ENCODE measurements at places on chromosomes 1 and 21. TPM values are rescaled to one million over a fixed set of nuclear protein-coding genes. Genes with fewer than 3 reads are reported as not detected.

Gene TIE1
- not detected for total RNA-seq

Gene RIT1
- total RNA-seq, result 33.9 TPM

Gene BRINP2
- total RNA-seq, result 0.72 TPM

Gene KCNJ9
- total RNA-seq, result not detected

Gene HLX
- 18.2 TPM for total RNA-seq

Gene MX2
- total RNA-seq, result 2.0 TPM

Gene CLCNKA
- 0.22 TPM for total RNA-seq

Gene UQCRH
- 593 TPM for total RNA-seq

Gene KPRP
- total RNA-seq, result not detected

Gene SELL
- not detected for total RNA-seq

Gene FCRLB
- 1.8 TPM for total RNA-seq

Gene DEGS1
- total RNA-seq, result 152 TPM

Gene SEC22B
- total RNA-seq, result 63.0 TPM

Gene CD52
- not detected for total RNA-seq

Gene ANXA9
- total RNA-seq, result under 0.01 TPM

Gene ANKRD34A
- total RNA-seq, result 3.1 TPM

Gene RIPPLY3
- not detected for total RNA-seq

Gene CLCA4
- not detected for total RNA-seq

Gene NBPF6
- total RNA-seq, result 1.1 TPM

Gene LRRC53
- total RNA-seq, result not detected

Gene LIPI
- total RNA-seq, result not detected

Gene KIF26B
- 45.3 TPM for total RNA-seq

Gene TTC34
- total RNA-seq, result 0.29 TPM

Gene LRRC8C
- 39.8 TPM for total RNA-seq

Gene MASP2
- under 0.01 TPM for total RNA-seq

Gene COL9A2
- 0.14 TPM for total RNA-seq

Gene LCE2B
- total RNA-seq, result not detected

Gene DNALI1
- 6.3 TPM for total RNA-seq

All from placental pericyte (primary cell).